K562 (cell line): ENCODE measurements at places on chromosomes 5 and 9. TPM values are rescaled to one million over a fixed set of nuclear protein-coding genes. Genes with fewer than 3 reads are reported as not detected.

The HSPA4 gene
- 274 and 277 TPM in 2 replicates for total RNA-seq

- peaks cover 26% of the 10 kb centered on the region for H3K4me1 ChIP-seq
- peak overlapping the region; percentile 55; the same call in 1 of the 3 replicates for H3K27ac ChIP-seq
- peaks cover 41% of the 10 kb centered on the region for H3K36me3 ChIP-seq
- no peak for DNase-seq
These were observed 50.5 kb downstream of the NR6A1 start for GRCh38 chr9:124720429-124721108.

- H3K27me3 ChIP-seq = no peaks in the 10 kb centered on the region
- no peaks in the 10 kb centered on the region for H3K36me3 ChIP-seq
- DNase-seq = peak; percentile 70
- H3K27ac ChIP-seq = no peak overlapping the region
- H3K4me1 ChIP-seq = no peaks in the 10 kb centered on the region
These were observed 116.8 kb downstream of the TARS1 start for GRCh38 chr5:33557605-33558004.

DNA sequence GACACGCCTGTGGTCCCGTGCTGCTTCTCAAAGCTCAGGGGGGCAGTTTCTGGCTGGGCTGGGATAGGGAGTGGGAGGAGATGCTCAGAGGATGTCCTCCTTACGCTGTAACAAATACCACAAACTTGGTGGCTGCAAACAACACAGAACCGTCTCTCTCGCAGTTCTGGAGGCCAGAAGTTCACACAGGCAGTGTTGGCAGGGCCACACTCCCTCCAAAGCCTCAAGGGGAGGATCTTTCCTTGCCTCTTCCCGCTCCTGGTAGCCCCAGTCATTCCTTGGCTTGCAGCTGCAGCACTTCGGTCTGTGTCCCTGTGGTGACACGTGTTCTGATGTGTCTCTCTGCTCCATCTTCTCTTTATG, 10.4 kb upstream of the ORM1 start:
- H3K27ac ChIP-seq = no peak overlapping the region
- no peaks in the 10 kb centered on the region; the same call in 1 of the 2 replicates for H3K4me1 ChIP-seq
- no peak overlapping the region for H3K4me3 ChIP-seq
- DNase-seq = no peak

- no peak overlapping the region for H3K27ac ChIP-seq
- DNase-seq = no peak
- H3K27me3 ChIP-seq = no peaks in the 10 kb centered on the region
- no peaks in the 10 kb centered on the region for H3K36me3 ChIP-seq
These were observed 55.9 kb upstream of the KLF9 start for GRCh38 chr9:70470050-70471015.
